ENCODE measurements at places on chromosomes 2 and 18.

DNA sequence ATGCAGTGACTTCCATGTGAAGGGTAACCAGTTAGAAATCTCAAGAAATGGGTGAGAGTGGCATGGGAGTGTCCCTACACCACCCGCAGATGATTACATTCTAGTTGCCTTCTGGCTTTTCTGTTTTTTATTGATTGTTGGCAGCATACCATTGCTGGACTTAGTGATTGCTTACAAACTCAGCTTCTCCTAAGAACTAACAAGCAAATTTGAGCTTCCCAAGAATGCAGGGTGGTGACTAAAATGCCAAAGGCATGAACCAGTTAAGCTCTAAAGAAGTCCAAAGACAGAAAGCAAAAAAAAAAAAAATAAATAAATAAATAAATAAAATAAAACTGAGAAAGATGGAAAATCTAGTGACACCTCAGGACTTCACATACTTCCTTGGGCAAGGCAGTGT is 245.5 kb upstream of the PARD3B start:
- no peak for DNase-seq

DNA sequence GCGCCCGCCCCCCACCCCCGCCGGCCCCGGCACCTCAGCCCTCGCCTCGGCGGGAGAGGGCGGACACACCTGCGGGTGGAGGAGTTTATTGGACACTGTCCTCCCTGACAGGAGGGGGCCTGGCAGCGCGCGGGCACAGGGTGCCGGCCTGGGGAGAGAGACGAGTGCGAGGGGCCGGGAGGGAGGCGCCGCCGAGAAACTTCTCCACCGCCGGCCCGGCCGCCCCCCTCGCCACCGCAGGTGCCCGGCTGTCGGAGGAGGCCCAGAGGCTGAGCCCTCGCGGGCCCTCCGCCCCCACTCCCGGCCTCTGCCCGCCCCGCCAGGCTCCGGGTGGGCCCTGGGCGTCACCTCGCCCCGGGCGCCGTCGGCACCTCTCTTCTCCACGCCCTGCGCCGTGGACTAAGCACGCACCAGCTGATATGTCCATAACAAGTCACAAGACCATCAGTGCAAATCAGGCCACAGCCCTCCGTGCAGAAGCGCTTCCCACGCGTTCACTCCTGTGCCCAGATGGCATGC is 311.3 kb downstream of the CELF4 start:
- DNase-seq = no peak

GRCh38 chr2:237889811-237890210 is 30.4 kb downstream of the RAMP1 start:
- no peak for DNase-seq

DNA sequence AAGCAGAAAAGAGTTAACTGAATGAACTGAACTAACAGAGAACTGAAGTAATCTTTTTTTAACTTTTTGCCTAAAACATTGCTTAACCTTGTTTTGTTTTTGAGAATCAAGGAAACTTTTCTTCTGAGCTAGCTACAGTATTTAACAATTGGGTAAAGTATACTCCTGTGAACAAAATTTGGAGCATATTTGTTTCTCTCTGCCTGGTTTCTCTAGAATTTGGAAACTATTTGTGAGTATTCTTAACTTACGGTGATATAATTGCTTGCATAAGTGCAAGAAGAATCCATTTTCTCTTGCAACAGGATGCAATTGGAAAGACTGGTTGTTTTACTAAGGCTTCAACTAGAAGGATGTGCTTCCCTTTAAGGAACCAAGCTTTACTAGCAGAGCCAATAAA is 65.9 kb upstream of the FAM98A start:
- no peak for DNase-seq

GRCh38 chr2:237191714-237192081 is 106.0 kb downstream of the COPS8 start:
- DNase-seq = no peak

GRCh38 chr2:235856151-235856854 is 311.9 kb downstream of the GBX2 start:
- DNase-seq = no peak

- no peak for DNase-seq
These were observed 43.3 kb downstream of the TGFA start for GRCh38 chr2:70510313-70510712.

- DNase-seq = no peak
These were observed 34.7 kb downstream of the LRRTM1 start for GRCh38 chr2:80269806-80270205.

GRCh38 chr2:206240327-206240726 is 34.1 kb upstream of the ZDBF2 start:
- DNase-seq = no peak

DNA sequence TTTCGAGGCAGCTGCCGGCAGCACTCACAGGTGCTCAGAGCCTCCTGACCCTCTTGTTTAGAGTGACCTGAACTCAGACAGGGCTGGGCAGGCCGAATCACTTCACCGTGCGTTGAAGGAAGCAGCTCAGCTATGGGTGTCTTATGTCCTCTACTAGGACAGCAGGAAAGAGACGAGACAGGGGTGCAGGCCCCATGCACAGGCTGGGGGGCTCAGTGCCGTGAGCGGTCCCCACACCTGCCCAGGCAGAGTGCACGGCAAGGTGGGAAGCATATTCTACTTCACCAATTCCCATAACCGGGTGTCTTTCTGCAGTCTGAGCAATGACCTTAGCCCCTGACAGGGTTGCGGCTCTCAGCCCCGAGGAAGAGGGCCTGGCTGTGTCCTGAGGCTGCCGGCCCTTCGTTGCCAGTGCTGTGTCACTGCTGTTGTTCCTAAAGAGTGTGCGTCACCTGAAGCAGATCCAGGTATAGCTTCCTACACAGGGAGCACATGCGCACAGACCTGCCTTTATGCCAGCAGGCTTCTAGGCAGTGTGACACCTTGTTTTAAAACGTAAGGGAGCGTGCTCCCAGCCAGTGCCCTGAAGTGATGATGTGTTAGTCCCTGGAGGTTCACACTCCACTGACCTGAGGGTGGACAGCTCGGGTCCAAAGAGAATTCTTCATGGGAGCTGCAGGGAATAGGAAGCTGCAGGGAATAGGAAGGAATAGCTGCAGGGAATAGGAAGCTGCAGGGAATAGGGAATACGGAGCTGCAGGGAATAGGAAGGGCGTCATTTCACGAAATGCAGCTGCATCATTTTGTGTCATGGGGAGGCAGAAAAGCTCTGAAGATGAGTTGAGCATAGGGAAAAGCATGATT is 207.9 kb upstream of the SALL3 start:
- no peak for DNase-seq

DNA sequence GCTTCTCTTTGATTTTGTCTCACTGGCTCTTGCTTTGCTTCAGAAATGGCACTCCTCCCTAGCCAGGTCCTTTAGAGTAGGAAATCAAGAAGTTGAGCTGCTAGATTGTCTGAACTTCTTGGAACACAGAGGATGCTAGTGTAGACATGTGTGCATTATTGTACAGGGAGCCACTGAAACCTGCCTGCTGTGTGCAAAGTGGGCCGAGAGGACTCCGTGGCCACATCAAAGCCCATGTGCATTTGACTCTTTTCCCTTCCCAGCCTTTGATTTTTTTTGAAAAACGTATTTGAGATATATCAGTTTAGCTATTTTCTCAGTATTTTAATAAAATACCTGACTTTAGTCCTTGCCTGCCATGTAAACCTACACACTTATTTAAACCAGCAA is 83.1 kb downstream of the TMEM247 start:
- DNase-seq = no peak

GRCh38 chr2:85648619-85649018 is 19.4 kb downstream of the SFTPB start:
- DNase-seq = no peak

DNA sequence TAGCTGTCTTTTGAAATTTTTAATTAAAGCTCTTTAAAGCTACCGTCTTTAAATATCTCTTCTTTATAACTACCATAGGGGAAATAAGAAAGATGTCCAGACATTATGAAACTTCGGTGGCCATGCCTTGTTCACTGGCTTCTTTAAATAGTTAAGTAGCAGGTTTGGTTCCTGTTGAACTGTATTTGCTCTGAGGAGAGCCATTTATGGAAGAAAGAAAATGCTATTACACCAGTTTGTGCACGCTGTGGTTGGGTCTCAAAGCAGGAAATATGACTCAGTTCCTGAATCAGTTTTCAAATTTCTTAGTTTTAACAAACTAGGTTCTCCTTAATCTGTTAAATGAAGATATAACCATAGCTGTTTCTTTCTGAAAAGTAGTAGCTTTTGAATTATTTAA is 12.2 kb downstream of the ARPC2 start:
- no peak for DNase-seq

DNA sequence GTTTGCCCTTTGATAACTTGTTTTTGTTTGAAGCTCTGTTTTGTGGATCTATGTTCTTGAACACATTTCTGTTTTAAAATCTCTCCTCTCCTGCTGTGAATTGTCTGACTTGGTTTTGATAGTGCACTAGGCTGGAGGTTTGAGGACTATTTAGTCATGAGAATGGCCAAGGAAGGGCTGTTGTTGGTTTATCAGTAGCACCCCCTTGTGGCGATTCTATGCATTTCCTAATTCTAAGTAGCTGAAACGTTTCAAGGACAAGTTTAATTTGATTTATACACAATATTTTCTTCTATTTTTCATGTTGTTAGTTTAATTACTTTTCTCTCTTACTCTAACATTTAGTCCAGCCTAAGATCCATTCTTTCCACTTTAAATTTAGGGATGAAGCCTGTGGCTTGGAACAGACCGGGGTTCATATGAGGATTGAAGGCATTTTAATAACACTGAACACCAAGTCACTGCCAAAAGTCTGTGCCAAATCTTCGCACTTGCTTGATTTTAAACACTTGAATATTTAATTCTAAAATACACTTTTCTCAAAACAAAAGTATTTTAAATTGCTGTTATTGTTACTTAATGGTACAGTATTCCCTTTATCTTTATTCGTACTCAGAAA is 166.0 kb downstream of the SOCS6 start:
- no peak for DNase-seq
